Ovary (tissue), 10 donors: ENCODE measurements at places on chromosomes 2 and 18. TPM values are rescaled to one million over a fixed set of nuclear protein-coding genes. Genes with fewer than 3 reads are reported as not detected.

DNA sequence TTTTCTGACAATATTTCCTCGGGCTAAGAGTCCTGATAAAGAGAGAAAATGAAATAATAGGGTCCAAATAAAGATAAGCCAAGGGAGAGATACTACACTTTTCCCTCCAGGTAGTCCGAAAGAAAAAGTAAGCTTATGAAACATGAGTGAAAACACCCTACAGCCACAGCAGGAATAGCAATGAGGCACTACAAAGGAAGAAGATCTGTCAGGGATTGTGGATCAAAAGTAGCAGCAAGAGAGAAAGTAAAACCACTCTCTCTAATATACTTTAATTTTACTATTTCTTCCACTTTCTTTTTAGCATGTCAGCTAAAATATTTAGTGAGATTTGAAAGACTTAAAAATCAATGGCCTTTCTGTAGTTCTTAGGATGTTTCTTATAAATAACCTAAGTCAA, 1601.8 kb downstream of the LRP1B start:
- H3K36me3 ChIP-seq, result no peaks in the 10 kb centered on the region
- no peak overlapping the region for H3K4me3 ChIP-seq
- DNase-seq, result no peak
- no peak overlapping the region for H3K27ac ChIP-seq

DNA sequence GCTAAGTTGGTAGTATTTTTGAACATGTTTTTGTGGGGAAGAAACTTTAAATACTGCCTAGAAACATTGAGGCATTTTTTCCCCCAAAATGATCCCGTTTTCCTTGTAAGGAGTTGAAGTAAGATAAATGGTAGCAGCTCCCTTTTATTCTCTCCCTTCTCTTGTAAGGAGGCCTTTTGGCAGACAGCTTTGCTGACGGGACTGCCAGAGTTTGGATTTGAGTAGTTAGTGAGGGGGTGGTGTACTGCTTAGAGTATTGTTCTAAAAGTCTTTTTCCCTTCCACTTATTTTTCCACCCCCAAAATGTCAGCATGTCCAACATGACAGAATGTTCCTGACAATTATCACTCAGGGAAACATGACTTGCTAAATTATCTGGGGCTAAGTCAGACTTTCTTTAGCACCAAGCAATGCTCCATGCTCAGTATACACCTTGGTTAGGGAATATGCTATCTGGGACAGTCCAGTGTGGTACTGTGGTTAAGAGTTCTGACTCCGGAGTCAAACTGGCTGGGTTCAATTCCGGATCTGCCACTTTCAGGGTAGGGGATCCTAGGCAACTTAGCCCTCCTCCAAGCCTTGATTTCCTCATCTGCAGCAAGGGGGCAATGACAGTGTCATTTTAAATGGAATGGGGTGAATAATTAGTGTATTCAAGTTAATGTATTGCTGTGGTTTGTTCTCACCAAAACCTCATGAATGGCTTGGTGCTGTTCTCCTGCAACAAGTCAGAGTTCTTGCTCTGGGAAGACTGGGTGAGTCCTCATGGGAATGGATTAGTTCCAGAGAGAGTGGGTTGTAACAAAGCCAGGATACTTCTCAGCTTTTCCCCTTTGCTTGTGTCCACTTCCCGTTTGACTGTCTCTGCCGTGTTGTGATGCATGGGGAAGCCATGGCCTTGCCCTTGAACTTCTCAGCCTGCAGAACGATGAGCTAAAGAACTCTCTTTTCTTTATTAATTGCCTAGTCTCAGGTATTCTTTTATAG, 116.2 kb downstream of the TANC1 start:
- H3K4me3 ChIP-seq, result no peak overlapping the region
- no peak overlapping the region for H3K27ac ChIP-seq
- H3K4me1 ChIP-seq, result peaks cover 29% of the 10 kb centered on the region
- H3K27me3 ChIP-seq, result no peaks in the 10 kb centered on the region

- H3K4me1 ChIP-seq, result no peaks in the 10 kb centered on the region
- no peak overlapping the region for H3K27ac ChIP-seq
- no peaks in the 10 kb centered on the region for H3K27me3 ChIP-seq
- H3K4me3 ChIP-seq, result no peak overlapping the region
Observed at GRCh38 chr2:45542013-45542412, 69.1 kb downstream of the SRBD1 start.

DNA sequence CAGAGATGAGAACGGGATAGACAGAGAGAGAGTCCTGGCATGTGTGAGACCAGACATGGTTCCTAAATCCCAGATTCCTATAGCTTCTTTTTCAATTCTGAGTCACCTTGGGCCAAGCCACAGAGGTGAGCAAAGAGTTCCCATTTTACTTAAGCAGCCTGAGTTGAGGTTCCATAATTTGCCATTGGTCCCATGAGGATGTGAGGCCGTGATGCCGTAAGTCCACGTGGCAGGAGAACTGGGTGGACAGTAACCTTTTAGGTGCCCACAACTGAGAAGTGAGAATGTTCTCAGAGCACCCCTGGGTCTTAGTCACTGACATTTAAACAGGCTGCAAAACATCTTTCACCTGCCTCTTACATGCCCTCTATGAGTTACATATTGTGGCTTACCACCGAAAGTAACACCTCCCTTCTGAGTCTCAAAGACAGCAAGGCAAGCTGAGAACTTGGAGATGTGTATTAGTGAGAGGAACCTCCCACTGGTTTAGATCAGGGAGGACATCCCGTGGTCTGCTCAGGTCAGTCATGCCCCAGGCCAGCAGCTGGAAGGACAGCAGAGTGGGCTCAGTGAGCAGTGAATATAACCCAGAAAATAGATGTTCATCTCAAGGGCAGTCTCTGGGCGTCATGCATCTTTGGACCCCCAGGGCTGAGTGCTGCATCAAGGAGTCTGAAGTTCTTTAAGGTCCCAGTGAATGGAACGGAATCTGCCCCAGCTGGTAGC, 127.9 kb upstream of the LGALSL start:
- H3K36me3 ChIP-seq, result no peaks in the 10 kb centered on the region
- peaks cover 4% of the 10 kb centered on the region for H3K4me1 ChIP-seq
- no peaks in the 10 kb centered on the region for H3K27me3 ChIP-seq
- no peak overlapping the region for H3K27ac ChIP-seq
- DNase-seq, result no peak

- H3K27ac ChIP-seq, result no peak overlapping the region
- H3K4me3 ChIP-seq, result no peak overlapping the region
- H3K4me1 ChIP-seq, result no peaks in the 10 kb centered on the region
- H3K27me3 ChIP-seq, result no peaks in the 10 kb centered on the region
- no peaks in the 10 kb centered on the region for H3K36me3 ChIP-seq
Observed at GRCh38 chr2:133862400-133862977, 294.2 kb upstream of the NCKAP5 start.

The FOSL2 gene
- 322 TPM for total RNA-seq
